CD4-positive, alpha-beta T cell treated with Interleukin-6 for 4 hours (primary cell): ENCODE measurements at places on chromosomes 7 and 10.
A peak's percentile ranks its signal among the peaks of the same experiment; 100 is the strongest.

DNA sequence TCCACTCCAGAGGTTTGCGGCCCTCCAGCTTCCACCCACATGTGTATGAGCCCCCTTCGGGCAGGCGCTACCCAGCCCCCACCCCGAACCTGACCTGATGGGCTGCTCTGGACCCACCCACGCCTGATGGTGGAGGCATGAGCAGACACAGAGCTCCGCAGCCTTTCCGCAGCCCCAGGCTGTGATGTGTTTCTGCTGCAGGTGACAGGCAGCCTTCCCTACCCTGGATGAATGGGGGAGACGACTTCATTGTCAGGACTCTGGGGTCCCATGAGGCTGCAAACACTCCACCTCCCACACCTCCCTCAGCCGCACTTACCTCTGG lies 61.2 kb downstream of the OAT start:
- no peak for DNase-seq

DNA sequence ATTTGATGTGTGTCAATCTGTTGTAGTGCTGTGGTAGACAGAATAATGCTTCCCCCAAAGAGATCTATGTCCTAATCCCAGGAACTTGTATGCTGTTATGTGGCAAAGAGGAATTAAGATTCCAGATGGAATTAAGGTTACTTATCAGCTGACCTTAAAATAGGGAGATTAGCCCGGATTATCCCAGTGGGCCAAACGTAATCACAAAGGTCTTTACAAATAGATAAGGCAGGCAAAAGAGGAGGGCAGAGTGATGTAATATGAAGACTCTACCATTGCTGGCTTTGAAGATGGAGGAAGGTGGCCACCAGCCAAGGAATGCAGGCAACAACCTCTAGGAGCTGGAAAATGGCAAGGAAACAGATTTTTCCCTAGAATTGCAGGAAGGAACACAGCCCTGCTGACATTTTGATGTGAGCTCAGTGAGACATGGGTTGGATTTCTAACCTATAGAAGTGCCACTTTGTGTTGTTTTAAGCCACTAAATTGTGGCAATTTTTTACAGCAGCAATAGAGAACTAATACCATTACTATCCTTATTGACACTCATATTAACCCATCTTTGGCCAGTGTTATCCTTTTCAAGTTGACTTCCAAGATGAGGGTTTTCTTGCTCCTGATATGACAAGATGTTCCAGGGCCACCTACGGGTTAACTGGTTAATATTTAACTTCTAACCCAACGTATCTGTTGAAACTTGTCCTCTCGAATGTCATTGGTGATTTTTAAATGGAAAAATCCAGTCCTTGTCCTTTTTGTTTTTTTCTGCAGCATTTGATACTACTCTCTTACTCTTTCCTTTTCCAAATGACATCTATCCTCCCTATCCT lies 29.3 kb downstream of the CYCS start:
- no peak for DNase-seq

DNA sequence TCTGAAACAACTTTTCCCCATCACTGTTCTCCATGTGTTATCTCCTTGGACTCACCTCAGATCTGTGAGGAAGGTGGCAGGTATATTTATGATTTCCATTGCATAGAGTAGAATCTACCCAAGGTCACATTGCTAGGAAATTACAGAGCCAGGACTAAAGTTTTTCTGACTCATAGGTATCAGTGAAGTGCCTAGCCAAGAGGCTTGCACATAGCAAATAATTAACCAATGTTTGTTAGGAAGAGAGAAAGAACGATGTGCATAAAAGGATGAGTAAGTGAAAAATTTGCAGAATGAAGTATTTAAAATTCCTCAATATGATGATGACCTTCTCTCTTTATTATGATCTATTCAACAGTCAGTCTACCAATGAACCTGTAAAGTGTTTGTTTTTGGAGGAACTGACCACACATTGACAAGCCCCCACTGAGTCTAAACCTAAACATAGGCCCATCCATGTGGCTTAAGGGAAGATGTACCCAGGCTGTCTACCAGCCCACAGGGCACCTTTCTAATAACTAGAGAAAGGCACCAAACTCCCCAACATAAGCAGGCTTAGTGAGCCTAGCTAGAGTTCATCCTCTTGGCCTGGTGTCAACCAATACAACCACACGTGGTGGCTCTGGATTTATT lies 252.9 kb upstream of the ZMIZ1 start:
- no peak for DNase-seq

DNA sequence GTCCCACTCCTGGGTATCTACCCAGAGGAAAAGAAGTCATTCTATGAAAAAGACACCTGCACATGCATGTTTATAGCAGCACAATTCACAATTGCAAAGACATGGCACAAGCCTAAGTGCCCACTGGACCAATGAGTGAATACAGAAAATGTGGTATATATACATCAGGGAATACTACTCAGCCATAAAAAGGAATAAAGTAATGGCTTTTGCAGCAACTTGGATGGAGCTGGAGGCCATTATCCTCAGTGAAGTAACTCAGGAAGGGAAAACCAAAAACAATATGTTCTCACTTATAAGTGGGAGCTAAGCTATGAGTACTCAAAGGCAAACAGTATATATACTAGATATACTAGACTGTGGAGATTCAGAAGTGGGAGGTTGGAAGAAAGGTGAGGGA lies 53.7 kb downstream of the VKORC1L1 start:
- DNase-seq, result no peak

- DNase-seq, result no peak
Measured at GRCh38 chr7:69218576-69218975, 379.7 kb upstream of the AUTS2 start.

DNA sequence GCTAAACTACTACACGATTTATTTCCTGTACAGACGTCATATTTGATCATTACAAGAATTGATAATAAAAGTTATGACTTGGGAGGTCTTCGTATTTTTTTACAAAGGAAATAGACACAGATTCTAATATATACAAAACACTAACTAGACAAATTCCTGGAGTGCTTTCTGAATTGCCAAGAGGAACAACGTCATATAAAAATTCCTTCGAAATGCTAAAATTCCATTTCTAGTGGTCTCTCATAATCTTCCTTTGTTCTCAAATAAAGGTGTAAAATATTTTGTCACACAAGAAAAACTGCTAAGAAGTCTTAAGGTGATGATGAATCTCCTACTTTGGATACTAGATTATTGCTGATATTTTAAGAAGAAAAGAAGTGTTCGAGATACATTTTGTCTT lies 85.4 kb downstream of the CDK6 start:
- no peak for DNase-seq

GRCh38 chr7:13037216-13037615 lies 349.8 kb downstream of the ARL4A start:
- no peak for DNase-seq

- DNase-seq, result no peak
Measured at GRCh38 chr7:5769571-5769970, 11.9 kb downstream of the RNF216 start.

- peak; percentile 38 for DNase-seq
Measured at GRCh38 chr10:45373003-45373575, 927 bp upstream of the ALOX5 start.

GRCh38 chr10:8278099-8278498 lies 223.6 kb downstream of the GATA3 start:
- no peak for DNase-seq

- DNase-seq, result no peak
Measured at GRCh38 chr7:94738071-94738470, 82.1 kb upstream of the SGCE start.

- DNase-seq, result no peak
Measured at GRCh38 chr7:121402701-121403100, 6.6 kb upstream of the FAM3C start.

- DNase-seq, result no peak
Measured at GRCh38 chr7:100432621-100433275, 3.1 kb downstream of the MEPCE start.

DNA sequence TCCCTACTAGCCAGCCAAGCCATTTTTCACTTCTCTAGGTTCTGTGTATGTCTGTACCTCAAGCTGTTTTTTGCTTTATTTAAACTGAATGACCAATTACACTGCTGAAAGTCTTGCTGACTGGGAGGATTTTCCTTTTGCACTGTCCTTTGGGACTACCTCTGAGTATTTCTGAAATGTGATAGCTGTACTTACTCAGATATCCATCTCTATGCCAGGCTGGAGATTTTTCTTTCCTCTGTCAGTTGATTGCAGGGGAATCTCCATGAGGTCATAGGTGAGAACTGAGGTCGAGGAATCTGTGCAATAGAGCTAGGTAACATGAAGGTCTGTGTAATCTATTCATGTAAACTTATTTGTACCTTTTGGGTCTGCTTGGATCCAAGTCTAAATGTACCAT lies 38.9 kb upstream of the ANKRD1 start:
- DNase-seq, result no peak

GRCh38 chr10:45308707-45309106 lies 6.7 kb downstream of the OR13A1 start:
- DNase-seq, result no peak

GRCh38 chr7:82268632-82269031 lies 174.9 kb downstream of the CACNA2D1 start:
- DNase-seq, result no peak

- no peak for DNase-seq
Measured at GRCh38 chr7:46879783-46880182, 702.1 kb downstream of the TNS3 start.

DNA sequence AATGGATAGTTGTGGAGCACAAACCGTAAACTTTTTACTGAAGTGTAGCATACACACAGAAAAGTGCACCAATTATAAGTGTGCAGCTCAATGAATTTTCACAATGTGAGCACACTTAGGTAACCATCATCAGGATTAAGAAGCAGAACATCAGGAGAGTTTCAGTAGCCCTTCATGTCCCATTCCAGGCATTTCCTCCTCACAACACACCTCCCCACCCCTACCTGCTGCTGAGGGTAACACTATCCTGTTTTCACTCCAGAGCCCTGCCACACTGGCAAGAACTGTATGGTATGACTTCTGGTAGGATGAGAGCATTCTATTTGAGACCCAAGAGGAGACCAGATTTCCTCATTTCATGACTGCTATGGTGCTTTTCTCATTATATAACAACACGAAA lies 166.5 kb downstream of the PPP1R3A start:
- no peak for DNase-seq

DNA sequence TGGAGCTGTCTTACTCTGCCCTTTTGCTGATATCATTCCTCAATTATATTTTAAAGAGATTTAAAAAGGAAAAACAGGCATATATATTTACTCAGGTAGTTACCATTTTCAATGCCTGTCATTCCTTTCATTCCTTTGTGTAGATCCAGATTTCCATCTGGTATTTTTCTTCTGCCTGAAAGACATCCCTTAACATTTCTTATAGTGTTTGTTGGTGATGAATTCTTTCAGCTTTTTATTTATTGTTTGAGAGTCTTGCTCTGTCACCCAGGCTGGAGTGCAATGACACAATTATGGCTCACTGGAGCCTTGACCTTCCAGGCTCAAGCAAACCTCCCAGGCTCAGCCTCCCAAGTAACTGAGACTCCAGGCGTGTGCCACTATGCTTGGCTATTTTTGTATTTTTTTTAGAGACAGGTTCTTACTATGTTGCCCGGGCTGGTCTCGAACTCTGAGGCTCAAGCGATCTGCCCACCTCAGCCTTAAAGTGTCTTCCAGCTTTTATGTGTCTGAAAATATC lies 5.6 kb upstream of the POM121 start:
- DNase-seq, result no peak

DNA sequence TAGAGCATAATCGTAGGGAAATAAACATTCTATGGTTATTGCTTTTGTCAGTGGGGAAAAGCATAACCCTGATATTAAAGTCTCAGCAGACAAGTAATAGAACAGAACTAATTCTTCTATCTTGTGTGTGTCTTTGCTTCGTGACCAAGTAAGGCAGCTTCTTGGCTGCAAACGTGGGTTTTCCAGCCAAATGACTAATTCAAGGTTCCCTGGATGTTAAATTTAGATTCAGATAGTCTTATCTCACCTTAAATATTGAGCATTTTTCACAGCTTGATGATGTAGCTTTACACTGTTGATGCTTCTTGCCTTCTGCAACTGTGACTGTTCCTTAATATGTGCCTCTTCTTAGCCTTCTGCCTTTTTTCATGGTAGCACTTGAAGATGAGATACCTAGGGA lies 113.0 kb downstream of the EXOC4 start:
- no peak for DNase-seq

- DNase-seq, result no peak
Measured at GRCh38 chr10:48187713-48188485, 86.6 kb downstream of the FRMPD2 start.

GRCh38 chr7:101686030-101686429 lies 56.9 kb upstream of the MYL10 start:
- DNase-seq, result no peak

GRCh38 chr7:48180981-48181380 lies 9.7 kb downstream of the ABCA13 start:
- no peak for DNase-seq

- peak; percentile 79 for DNase-seq
Measured at GRCh38 chr10:11403116-11403515, 208.3 kb downstream of the USP6NL start.

- no peak for DNase-seq
Measured at GRCh38 chr10:97612386-97612785, 20.9 kb downstream of the MORN4 start.

- no peak for DNase-seq
Measured at GRCh38 chr7:112049555-112050249, 156.5 kb downstream of the DOCK4 start.

DNA sequence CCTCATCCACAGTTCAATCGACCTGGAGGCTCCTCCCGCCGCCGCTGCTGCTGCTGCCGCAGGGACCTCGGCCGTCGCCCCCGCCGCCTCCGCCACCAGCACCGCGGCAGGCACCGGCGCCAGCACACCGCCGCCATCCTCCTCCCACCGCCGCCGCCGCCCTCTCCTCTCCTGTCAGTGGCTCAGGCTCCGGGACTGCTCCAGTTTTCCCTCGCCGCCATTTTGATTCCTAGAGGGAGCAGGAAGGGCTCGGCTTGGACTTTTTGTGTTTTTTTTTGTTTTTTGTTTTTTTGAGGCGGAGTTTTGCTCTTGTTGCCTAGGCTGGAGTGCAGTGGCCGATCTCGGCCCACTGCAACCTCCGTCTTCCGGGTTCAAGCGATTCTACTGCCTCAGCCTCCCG lies 3.0 kb upstream of the MCM10 start:
- DNase-seq, result peak; percentile 30

GRCh38 chr7:1007901-1008300 lies 24.9 kb downstream of the CYP2W1 start:
- DNase-seq, result no peak
